ENCODE measurements at places on chromosomes 7 and 10. TPM values are rescaled to one million over a fixed set of nuclear protein-coding genes. Genes with fewer than 3 reads are reported as not detected.

- no peak for DNase-seq
These were observed 20.9 kb downstream of the SLC25A13 start for GRCh38 chr7:96300986-96301385.

DNA sequence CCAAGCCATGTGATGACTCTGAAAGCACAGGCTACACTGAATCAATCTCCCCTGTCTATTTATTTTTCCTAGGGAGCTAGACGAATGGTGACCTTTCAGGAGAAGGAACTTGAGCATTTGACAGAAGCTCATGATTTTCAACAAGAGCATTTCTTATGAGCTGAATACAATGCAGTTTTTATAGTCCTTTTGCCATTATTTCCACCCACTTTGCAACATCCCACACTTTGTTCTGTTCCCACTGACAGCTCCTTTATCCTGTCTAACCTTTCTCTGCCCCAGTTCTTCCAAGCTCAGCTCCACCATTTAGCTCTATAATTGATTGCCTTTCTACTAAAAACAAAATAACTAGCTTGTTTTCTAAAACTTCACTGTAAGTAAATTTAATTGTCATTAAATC, 91.9 kb upstream of the PRSS1 start:
- no peak for DNase-seq

- no peak for DNase-seq
These were observed 62.8 kb downstream of the ZRANB1 start for GRCh38 chr10:125004571-125005311.

ZNRF2 gene
- polyA plus RNA-seq = 18.6 TPM

DNA sequence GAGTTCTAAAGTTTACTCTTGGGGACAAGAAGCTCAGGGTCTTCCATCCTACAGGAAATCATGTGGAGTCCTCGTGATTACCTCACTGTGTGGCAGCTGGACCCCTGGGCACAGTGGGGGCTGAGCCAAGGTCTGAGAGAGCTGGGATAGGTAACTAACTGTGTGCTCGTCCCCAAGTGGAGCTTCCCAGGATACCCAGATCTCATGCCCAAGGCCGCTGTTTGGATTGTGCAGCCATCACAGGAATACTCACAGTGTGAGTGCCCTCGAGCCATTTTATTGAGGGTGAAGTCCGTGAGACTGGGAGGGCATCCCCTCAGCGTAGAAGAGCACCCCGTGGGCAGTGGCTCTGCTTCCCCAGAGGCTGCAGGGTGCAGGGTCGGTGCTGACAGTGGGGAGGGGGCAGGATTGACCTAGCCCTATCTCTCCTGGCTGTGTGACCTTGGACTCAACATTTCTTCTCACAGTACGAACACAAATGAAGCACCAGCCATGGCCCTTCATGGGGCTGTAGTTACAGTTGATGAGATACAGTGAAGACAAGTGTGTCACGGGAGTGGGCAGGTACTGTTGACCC, 69.6 kb upstream of the LEP start:
- DNase-seq = no peak

All from cardiac muscle cell (in vitro differentiated cells and primary cell).